ENCODE measurements at places on chromosomes 1 and 21. TPM values are rescaled to one million over a fixed set of nuclear protein-coding genes. Genes with fewer than 3 reads are reported as not detected.

Gene AKR7A3
- under 0.01 TPM for total RNA-seq

Gene TCHHL1
- not detected for total RNA-seq

Gene GPR61
- 0.22 TPM for total RNA-seq

Gene SAMSN1
- total RNA-seq, result 0.60 TPM

Gene MFSD2A
- total RNA-seq, result 0.44 TPM

Gene TMPRSS3
- total RNA-seq, result not detected

Gene TEDDM1
- total RNA-seq, result not detected

Gene KIRREL1
- total RNA-seq, result 14.9 TPM

Gene ATP1A2
- not detected for total RNA-seq

Gene ZNF670
- total RNA-seq, result 7.5 TPM

Gene CHIT1
- not detected for total RNA-seq

Gene TMPRSS15
- total RNA-seq, result not detected

Gene AKR7A2
- total RNA-seq, result 42.1 TPM
